IMR-90 (cell line): ENCODE measurements at places on chromosomes 3 and 15. TPM values are rescaled to one million over a fixed set of nuclear protein-coding genes. Genes with fewer than 3 reads are reported as not detected.

DNA sequence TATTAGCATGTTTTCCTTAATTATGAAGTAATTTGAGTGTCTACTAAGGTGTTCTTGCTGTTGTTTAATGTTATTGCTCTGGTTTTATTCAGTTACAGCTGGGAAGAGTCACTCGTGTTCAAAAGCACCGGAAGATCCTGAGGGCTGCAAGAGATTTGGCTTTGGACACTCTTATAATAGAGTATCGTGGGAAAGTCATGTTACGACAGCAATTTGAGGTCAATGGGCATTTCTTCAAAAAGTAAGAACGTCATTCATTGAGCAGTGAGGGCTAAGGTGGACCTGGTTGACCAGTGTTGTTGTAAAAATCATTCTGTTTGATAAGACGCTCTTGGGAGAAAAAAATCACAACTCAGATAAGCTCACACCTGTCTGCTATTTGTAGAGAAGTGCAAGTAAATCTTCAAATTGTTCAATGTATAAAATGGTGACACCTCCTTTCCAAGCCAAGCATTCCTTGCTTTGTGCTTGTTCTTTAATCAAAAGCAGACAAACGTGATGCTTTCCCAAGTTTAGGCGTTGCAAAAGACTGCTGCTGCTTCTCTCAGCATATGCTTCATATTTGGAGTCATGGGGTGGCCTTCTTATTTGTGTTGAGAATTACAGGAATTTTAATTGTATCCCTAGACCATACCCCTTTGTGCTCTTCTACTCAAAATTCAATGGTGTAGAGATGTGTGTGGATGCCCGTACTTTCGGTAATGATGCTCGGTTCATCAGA, 44.2 kb downstream of the SETD5 start:
- no peak for DNase-seq
- no peak overlapping the region for H3K27ac ChIP-seq
- peaks cover 64% of the 10 kb centered on the region for H3K36me3 ChIP-seq
- no peak overlapping the region for H3K4me3 ChIP-seq

- no peak overlapping the region for H3K4me3 ChIP-seq
- H3K27ac ChIP-seq, result no peak overlapping the region
- DNase-seq, result no peak
These were observed 6.2 kb downstream of the FRMD4B start for GRCh38 chr3:69379661-69380060.

Gene CHRNA5
- total RNA-seq, result 0.54 and 1.4 TPM in 2 replicates

- no peaks in the 10 kb centered on the region for H3K27me3 ChIP-seq
- H3K27ac ChIP-seq, result peak overlapping the region; percentile 68
- no peak overlapping the region for H3K4me3 ChIP-seq
- DNase-seq, result peak; percentile 61
These were observed 32.5 kb downstream of the GBE1 start for GRCh38 chr3:81728766-81729544.

DNA sequence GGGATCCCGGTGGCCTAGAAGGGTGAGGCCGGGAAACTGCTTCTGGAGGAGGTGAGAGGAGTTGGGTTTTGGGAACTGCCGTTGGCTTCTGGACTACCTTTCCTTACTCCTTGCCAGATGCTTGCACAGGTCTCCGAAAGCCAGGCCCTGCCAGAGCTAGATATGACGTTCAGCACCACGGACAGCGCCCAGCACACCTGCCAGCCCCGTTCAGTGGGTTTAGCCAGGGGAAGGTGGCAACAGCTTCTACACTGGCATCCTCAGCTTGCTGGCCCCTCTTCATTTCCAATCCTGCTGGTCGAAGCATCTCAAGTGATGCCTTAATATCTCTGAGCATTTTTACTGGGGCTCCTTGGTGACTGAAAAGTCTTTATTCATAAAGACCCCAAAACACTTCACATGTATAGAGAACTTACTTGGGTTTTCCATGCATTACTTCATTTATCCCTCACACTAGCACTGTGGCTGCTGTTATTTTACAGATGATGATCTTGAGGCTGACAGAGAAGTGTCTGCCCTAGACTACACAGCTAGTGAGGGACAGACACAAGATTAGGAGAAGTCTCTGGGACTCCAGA, 21.9 kb downstream of the HCN4 start:
- no peak overlapping the region for H3K27ac ChIP-seq
- H3K4me3 ChIP-seq, result no peak overlapping the region
- H3K4me1 ChIP-seq, result no peaks in the 10 kb centered on the region

- H3K27me3 ChIP-seq, result no peaks in the 10 kb centered on the region
- DNase-seq, result peak; percentile 22
- no peaks in the 10 kb centered on the region for H3K36me3 ChIP-seq
These were observed 95.4 kb downstream of the ISL2 start for GRCh38 chr15:76431971-76432370.

- peaks cover 10% of the 10 kb centered on the region; the same call in 1 of the 2 replicates for H3K4me1 ChIP-seq
- no peak overlapping the region for H3K27ac ChIP-seq
- no peak overlapping the region for H3K4me3 ChIP-seq
- DNase-seq, result peak; percentile 49
- H3K27me3 ChIP-seq, result no peaks in the 10 kb centered on the region
- no peaks in the 10 kb centered on the region for H3K36me3 ChIP-seq
These were observed 11.7 kb upstream of the MBNL1 start for GRCh38 chr3:152256851-152257562.

Gene ATP10A
- total RNA-seq, result 12.8 and 13.8 TPM in 2 replicates

DNA sequence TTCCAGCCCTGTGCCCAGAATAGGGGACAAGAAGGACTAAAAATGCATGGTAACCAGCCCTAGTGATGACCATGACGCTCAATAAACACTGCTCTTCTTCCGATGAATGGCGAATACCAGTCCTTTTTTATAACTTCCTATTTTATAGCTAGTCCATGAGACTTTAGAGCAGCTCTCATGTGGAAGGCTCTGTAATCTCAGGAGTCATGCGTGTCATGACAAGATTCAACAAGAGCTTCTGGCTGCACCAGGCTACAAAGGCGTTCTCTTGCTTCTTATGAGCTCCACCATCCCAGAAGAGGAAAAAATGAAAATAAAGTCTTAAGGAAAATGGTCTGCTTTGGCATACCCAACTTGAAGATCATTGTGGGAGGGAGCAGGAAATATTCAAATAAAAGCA, 141.0 kb downstream of the TMCO5A start:
- H3K4me1 ChIP-seq, result peaks cover 5% of the 10 kb centered on the region
- no peaks in the 10 kb centered on the region for H3K27me3 ChIP-seq
- no peak overlapping the region for H3K27ac ChIP-seq
- DNase-seq, result no peak
- H3K36me3 ChIP-seq, result no peaks in the 10 kb centered on the region

Gene SLC28A1
- total RNA-seq, result not detected in 2 replicates

Gene GPR62
- under 0.01 TPM in 1 of 2 replicates, not detected in the other for total RNA-seq

DNA sequence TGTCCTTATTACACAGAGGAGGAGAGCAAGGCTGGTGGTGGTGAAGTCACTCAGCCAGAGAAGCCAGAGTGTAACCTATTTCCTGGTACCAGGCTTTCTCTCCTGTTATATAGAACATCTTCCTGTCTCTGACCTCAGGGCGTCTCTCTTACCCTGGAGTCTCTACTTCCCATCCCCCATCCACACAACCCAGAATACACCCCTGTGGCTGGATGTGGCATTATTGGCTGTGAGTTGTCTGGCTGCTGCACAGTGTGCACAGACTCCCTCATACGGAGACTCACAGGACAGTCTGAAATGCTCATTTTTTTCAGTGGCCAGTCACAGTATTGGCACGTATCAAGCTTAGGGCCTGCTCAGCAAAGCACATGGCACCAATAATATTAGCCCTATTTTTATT, 8.6 kb downstream of the PODXL2 start:
- no peak overlapping the region for H3K27ac ChIP-seq
- DNase-seq, result no peak
- H3K27me3 ChIP-seq, result peaks cover 15% of the 10 kb centered on the region
- no peak overlapping the region for H3K4me3 ChIP-seq
- H3K4me1 ChIP-seq, result peaks cover 2% of the 10 kb centered on the region; the same call in 1 of the 2 replicates

Gene CTDSPL
- total RNA-seq, result 29.0 and 33.3 TPM in 2 replicates

DNA sequence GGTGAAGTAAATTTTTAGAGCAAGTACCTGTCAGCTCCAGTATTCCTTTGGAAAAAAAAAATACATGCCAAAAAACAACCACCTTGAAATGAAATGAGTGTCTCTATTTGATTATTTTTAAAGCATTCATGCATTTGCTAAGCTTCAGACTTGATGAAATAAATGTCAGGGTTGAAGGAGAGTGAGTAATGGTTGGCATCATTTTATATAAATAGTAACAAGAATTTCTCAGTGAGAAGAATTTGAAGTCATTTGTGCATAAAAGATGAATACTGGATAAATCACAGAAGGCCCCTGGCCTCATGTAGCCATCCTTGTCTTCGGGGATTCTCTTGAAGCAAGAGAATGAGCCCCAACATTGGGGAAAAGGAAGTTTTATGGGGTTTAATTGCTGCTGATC, 318.4 kb downstream of the LPP start:
- DNase-seq, result peak; percentile 26
- H3K27ac ChIP-seq, result no peak overlapping the region
- peaks cover 11% of the 10 kb centered on the region for H3K36me3 ChIP-seq
- H3K4me3 ChIP-seq, result no peak overlapping the region
- no peaks in the 10 kb centered on the region for H3K27me3 ChIP-seq
- peaks cover 9% of the 10 kb centered on the region for H3K4me1 ChIP-seq

- no peak for DNase-seq
- H3K27me3 ChIP-seq, result no peaks in the 10 kb centered on the region
- no peak overlapping the region for H3K4me3 ChIP-seq
- H3K36me3 ChIP-seq, result no peaks in the 10 kb centered on the region
- H3K4me1 ChIP-seq, result no peaks in the 10 kb centered on the region
These were observed 14.0 kb downstream of the VPS13C start for GRCh38 chr15:62046078-62046743.

DNA sequence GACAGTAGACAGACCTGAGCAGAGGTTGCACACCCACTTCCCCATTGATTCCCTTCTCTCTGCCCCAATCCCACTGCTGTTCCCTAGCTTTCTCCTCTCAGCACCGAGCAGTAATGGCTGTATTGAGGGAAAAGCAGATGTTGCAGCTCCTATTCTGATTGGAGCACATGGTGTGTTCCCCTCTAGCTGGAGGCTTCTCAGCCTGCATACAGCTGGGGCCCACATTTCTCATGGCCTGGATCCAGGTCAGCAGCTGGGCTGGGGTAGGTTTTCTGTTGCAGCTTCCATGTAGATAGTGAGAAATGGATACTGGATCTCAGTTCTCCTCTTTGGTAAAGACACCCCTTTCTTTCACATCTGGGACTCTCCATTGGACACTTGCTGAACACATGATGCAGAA, 50.1 kb downstream of the RYR3 start:
- DNase-seq, result no peak
- H3K27me3 ChIP-seq, result no peaks in the 10 kb centered on the region
- H3K4me1 ChIP-seq, result no peaks in the 10 kb centered on the region
- no peak overlapping the region for H3K4me3 ChIP-seq

Gene IL16
- total RNA-seq, result under 0.01 and 0.18 TPM in 2 replicates

Gene CMTM7
- 3.4 and 3.9 TPM in 2 replicates for total RNA-seq

- no peak overlapping the region for H3K27ac ChIP-seq
- no peaks in the 10 kb centered on the region for H3K27me3 ChIP-seq
- DNase-seq, result no peak
- H3K4me1 ChIP-seq, result no peaks in the 10 kb centered on the region
- H3K36me3 ChIP-seq, result no peaks in the 10 kb centered on the region
These were observed 103.5 kb upstream of the AKAP13 start for GRCh38 chr15:85276921-85277320.

DNA sequence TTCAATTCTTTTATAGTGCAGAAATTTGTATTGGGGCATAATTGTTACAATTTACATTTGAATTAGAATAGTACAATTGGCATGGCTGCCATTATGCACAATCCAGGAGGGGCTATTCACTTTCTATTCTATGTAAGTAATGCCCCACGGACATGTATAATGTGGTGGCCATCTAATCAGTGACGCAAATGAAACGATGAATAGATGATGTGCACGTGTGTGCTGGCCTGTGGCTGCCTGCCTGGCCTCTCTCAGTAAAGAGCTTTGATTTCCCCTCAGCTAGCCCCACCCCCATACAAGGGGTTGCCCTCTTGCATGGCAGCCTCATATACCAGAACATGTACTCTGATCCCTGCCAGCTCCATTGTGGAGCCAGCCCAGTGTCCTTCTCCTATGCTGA, 86.5 kb downstream of the BOC start:
- no peaks in the 10 kb centered on the region for H3K36me3 ChIP-seq
- H3K27me3 ChIP-seq, result peaks cover 3% of the 10 kb centered on the region; the same call in 1 of the 2 replicates
- H3K27ac ChIP-seq, result no peak overlapping the region
- no peak for DNase-seq

Gene FOXL2
- not detected in 2 replicates for total RNA-seq

DNA sequence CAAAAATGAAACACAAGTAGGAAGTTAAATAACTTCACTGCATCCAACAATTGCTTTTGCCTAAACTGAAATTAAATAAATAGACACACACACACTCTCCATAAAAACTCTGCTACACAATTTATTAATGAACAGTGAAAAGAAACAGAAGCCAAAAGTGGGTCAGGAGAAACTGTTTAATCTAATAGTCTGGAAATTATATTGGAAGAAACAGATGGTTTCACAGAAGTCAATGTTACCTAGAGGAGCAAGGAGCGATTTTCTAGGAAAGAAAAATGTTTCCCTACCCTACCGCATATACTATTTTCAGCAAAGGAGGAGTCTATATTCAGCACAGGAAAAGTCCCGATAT, 32.0 kb downstream of the RFTN1 start:
- DNase-seq, result no peak
- no peak overlapping the region for H3K4me3 ChIP-seq
- no peaks in the 10 kb centered on the region for H3K27me3 ChIP-seq
- no peak overlapping the region; the same call in 1 of the 2 replicates for H3K27ac ChIP-seq
- peaks cover 43% of the 10 kb centered on the region for H3K4me1 ChIP-seq

DNA sequence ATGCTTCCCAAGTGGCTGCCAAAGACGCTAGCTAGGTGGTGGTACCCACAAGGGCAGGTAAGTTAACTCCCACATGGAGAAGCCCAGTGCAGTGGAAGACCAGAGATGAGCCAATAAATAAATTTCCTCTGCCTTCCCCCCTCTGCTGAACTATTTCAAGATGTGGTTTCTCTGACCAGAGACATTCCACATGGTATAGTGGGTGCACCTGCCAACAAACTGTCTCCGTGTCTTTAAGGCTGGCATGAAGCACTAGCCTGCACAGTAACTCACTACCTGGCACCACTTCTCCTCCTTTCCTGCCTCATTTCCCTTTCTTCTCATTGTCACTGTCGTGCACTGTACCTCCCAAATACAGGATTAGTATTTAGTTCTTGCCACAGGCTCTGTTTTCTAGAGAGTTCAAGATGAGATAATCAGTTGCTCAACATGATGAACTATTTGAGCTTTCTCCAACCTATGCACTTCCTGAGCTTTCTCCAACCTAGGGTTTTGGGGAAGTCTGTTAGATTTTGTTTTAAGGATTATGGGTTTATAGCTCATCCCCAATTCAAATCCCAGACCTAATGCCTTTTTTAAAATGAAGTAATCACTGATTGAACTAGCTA, 8.4 kb upstream of the CRTAP start:
- H3K4me1 ChIP-seq, result no peaks in the 10 kb centered on the region
- peaks cover 6% of the 10 kb centered on the region; the same call in 1 of the 2 replicates for H3K27me3 ChIP-seq
- no peak overlapping the region for H3K4me3 ChIP-seq
- H3K27ac ChIP-seq, result no peak overlapping the region

DNA sequence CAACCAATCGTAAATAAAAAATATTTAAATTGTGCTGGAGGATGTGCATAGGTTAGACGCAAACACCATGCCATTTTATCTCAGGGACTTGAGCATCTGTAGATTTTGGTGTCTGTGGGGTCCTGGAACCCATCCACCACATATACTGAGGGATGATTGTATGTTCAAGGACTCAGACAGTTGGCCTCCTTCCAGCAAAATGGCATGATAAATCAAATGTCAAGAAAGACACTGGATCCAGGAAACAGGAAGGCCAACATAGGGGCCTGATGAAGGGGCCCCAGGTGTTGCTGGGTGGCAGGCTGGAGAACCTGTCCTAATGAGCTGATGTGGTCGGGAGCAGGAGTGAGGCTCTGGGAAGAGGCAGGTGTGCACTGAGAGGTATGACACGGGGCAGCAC, 289.5 kb downstream of the GABRG3 start:
- H3K4me3 ChIP-seq, result no peak overlapping the region
- no peak for DNase-seq
- no peaks in the 10 kb centered on the region for H3K27me3 ChIP-seq
- no peak overlapping the region for H3K27ac ChIP-seq
- H3K4me1 ChIP-seq, result no peaks in the 10 kb centered on the region

Gene THSD4
- total RNA-seq, result 25.5 and 31.1 TPM in 2 replicates
